Amniotic stem cell (primary cell): ENCODE measurements at places on chromosomes 11 and 22.

DNA sequence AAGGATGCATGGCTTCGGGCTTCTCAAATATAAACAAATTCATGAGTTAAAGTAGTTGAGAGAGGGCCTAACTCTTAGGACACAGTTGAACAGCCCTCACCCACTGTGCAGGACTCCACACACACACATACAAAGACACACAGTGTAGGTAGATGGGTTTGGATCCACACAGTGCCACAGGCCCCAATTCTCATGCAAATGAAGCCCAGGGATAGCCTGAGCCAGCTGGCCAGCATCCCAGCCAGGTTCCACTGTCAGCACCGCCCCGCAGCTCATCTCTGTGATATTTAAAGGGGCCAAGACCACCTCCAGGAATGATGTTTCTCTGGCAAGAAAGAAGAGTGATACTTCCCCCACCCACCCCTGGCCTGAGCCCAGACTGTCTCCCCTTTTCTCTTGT, 11.7 kb downstream of the SLC35C1 start:
- no peak for DNase-seq

GRCh38 chr11:11451501-11452005, 98.5 kb upstream of the CSNK2A3 start:
- DNase-seq = no peak

- no peak for DNase-seq
Measured at GRCh38 chr22:19121631-19122142, 525 bp downstream of the DGCR2 start.

- no peak for DNase-seq
Measured at GRCh38 chr11:8325591-8326304, 62.1 kb upstream of the LMO1 start.

GRCh38 chr11:10318527-10318802, 13.6 kb downstream of the ADM start:
- DNase-seq = no peak

GRCh38 chr22:21009638-21010425, 5.1 kb upstream of the P2RX6 start:
- no peak for DNase-seq
